NCI-H1417 (cell line): ENCODE measurements at places on chromosomes 7 and 10.

DNA sequence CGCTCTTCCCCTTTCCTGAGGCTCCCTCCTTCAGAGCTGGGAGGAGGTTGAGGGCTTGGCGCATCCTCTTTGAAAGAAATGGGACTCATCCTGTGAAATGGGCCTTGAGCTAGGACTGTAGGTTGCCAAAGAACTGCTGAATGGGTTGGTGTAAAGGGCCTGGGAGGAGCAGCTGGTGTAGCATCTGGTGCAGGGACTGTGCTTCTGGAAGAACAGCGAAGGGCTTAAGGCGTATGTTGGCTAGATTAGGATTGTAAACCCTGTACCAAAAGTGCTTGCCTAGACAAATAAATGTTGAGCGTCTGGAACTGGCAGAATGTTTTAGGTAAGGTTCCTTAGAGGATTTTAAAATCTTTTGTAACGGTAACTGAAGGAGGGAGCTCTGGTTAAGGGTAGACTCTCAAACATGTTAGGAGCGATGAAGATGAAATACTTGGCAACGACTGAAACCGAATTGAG, 563 bp downstream of the STAM start:
- peak; percentile 30 for DNase-seq

- no peak for DNase-seq
Measured at GRCh38 chr10:51079331-51079730, 5.0 kb downstream of the PRKG1 start.

DNA sequence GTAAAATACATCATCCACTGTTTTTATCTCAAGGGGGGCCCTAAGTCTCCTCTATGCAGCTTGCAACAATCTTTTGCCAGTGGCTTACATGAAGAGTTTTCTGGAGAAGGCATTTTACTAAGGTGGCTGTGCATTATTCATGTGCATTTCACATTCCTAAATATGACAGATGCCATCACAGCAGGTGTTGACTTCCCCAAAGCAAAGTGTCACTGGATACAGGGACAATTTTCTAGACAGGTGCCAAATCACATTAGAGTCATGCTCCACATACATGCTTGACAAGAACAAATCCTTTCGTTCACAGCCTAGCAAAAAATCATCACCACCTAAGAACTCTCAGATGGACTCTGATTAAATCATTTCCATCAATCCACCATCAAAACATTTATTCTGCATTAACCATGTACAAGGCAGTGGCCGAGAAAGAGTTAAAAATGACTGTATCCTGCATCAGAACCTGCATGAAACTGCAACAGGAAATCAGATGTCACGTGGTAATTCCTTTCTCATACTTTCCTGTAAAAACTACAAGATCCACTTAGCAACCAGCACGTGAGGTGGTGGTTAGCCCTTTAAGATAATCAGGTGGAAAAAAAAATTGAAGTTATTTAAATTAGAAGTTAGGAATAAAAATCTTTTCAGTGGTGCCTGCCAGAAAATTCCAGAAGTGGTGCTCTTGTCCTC, 88.2 kb upstream of the AFAP1L2 start:
- DNase-seq, result no peak

DNA sequence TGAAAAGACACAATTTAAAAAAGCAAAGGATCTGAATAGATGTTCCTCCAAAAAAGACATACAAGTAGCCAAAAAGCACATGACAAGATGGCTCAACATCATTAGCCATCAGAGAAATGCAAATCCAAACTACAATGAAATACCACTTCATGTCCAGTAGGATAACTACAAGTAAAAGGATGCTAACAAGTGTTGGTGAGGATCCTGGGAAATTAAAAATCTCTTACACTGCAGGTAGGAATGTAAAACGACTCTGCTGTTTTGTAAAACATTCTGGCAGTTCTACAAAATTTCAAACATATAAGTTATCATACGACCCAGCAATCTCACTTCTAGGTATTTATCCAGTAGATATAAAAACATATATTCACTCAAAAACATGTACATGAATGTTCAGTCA, 161.3 kb downstream of the SRPK2 start:
- no peak for DNase-seq

DNA sequence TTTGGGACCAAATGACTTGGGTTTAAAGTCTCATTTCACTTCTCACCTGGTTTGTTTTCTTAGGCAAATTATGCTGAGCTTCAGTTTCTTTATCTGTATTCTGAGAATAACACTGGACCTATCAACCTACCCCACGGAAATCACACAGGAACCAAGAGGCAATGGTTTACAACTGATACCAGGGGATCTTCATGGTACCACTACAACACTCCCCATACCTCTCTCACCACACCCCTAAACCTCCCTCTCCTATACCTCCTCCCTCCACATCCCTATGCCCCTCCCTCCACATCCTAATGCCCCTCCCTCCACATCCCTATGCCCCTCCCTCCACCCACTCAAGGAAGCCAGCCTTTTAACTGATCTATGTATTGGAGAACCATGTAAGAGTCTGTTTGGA, 9.9 kb downstream of the FAM204A start:
- DNase-seq, result no peak

DNA sequence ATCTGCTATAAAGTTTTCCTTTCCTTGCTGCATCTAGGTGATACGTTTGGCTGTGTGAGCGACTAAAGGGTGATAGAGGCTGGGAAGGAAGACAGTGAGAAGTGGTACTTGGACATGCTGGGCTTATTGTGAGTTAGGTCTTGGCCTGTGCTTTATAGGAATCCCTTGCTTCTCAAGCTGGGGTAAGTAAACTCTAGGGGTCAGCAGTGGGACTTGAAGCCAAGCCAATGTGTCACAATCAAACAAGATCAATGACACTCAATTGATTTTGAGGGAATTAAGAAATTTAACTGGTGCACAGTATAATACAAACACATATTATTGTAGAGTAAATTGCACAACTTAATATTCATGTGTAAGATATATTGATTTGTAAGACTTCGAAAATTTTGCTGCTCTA, 155.8 kb upstream of the AOAH start:
- no peak for DNase-seq

- DNase-seq, result no peak
Measured at GRCh38 chr7:96200740-96201139, 121.2 kb downstream of the SLC25A13 start.

GRCh38 chr7:123191132-123191531, 8.6 kb downstream of the SLC13A1 start:
- DNase-seq, result peak; percentile 39

- DNase-seq, result no peak
Measured at GRCh38 chr7:66460921-66461361, 167.7 kb upstream of the KCTD7 start.

DNA sequence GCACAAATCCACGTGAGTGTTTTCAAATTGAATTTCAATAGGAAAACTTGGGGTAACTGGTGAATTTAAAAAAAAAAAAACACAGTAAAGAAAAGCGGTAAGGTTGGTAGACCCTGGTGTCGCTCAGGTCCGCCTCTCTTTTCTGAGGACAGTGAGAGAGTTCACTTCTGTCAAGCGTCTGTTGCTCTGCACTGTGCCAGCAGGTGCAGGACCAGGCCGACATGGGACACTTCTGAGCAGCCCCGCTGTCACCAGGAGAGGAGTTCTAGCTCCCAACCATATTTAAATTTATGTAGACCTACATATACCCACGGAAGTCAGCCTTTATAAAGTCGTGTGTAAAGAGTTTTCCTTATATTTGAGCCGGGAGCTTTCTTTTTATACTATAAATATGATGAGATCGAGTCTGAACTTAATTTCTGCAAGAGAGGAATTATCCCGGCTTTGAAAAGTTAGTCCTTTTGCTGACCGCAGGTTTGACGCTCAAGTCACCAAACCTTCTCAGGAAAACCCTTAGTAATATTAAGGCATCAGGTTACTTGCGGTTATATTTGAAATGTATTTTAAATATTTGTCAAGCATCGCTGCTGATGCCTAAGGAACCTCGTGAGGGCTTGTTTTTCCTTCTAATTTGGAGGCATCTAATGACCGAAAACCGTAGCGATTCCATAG, 531 bp downstream of the IKZF1 start:
- no peak for DNase-seq

GRCh38 chr7:112112822-112113255, 93.4 kb downstream of the DOCK4 start:
- no peak for DNase-seq

DNA sequence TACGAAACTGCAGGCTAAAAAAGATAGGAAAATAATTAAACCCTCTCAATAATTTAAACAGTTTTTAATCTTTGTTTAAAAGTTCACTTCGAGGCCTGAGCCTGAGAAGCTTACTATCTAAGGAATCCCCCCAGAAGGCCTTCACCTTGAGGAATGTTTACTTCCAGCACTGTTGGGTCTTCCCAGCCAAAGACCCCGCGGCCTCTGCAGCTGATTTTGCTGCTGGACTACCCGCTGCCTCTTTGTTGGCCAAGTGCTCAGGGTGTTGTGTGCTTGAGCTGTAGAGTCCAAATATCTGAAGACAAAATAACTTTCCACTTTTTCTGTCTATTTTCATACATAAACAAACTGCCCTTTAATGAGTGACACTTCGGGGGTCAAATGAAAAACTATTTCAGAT, 292.7 kb downstream of the GLRX3 start:
- no peak for DNase-seq

DNA sequence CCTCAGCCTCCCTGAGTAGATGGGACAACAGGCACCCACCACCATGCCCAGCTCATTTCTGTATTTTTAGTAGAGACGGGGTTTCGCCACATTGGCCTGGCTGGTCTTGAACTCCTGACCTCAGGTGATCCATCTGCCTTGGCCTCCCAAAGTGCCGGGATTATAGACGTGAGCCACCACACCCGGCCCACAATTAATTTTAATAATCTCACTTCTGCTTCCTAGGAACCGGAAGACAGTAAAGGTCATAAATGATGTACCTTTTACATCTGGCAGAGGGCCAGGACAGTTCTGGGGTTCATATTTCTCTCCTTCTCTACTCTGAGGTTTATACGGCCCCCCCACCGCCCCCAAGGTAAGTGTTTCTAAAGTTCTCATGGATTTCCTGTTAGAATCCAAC, 31.2 kb upstream of the AOAH start:
- no peak for DNase-seq

- no peak for DNase-seq
Measured at GRCh38 chr7:33503014-33503413, 373.6 kb downstream of the BBS9 start.

- no peak for DNase-seq
Measured at GRCh38 chr7:120583899-120584586, 273.9 kb downstream of the TSPAN12 start.

GRCh38 chr7:29327455-29327854, 132.9 kb downstream of the CHN2 start:
- DNase-seq, result peak; percentile 92

DNA sequence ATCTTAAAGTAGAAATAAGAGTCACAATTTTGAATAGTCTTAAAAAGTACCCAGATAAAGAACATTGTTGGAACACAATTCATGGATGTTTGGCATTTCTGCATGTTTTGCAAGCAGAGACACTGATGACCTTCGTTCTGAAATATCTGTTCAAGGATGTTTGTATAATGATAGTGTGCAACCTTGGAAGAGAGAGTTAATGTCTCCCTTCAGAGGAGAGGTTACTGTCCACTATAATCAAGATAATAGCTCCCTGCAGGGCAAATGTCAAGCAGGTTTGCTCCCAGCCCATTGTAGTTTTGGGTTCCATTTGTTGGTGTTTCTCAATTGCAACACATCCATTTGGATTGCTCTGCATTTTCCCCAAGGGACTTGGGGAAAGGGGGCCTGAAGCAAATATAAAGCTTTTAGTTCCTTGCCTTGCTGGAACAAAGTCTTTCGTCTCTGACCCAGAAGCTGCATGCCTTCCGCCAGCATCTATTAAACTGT, 45.2 kb downstream of the COL1A2 start:
- DNase-seq, result no peak

DNA sequence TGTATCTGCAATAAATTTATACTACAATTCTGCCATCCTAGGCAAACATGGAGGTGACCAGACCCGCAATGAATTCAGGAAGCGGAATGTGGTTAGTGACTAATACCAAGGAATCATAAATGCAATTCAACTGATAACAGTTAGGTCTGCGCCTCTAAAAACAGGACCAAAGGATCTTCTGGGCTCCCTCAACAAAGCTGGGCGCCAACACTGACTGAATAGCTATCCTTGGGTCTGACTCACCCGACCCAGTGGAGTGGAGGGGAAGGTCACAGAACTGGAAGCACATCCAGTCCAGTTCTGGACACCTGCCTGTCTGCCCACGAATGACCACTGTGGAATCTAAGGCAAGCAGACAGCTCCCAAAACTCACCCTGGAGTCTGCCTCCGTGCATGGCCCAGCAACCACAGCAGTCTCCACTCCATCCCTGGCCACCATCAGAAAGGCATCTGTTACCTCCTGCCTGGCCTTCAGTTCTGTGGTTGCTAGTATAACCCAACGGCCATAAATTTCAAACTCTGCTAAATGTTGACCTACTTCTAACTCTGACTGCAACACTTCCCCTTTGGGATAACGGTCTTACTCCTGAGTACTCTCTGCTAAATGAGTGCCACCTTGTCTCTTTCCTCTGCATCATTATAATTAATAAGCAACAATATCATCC, 43.0 kb upstream of the DLX6 start:
- DNase-seq, result no peak

DNA sequence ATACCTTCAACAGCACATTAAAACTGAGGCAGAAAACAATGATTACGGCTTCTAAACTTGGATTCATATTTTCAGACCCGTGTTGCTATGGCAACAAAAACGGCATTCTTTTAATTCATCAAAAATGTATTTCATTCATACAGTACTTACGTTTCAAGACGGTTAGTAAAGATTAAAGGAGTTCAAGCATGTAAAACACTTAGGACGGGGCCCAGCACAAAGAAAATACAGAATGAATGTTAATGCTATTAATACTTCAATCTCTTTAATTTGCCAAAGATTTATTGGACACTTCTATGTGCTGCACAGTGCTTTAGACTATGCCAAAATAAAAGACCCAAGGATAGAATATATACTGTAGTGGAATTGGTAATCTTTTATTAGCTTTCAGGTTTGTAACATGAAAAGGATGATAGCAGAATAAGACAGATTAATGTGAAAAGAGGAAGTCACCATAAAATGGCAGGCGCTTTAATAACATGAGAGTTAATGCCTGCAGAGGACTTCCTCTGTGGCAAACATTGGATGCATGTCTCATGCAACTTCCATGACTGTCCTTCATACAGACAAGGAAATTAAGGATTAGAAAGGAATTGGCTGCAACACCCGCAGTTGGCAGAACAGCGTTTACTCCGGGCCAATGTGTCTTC, 201.6 kb upstream of the KLF6 start:
- no peak for DNase-seq
